ENCODE measurements at places on chromosomes 4 and X.

DNA sequence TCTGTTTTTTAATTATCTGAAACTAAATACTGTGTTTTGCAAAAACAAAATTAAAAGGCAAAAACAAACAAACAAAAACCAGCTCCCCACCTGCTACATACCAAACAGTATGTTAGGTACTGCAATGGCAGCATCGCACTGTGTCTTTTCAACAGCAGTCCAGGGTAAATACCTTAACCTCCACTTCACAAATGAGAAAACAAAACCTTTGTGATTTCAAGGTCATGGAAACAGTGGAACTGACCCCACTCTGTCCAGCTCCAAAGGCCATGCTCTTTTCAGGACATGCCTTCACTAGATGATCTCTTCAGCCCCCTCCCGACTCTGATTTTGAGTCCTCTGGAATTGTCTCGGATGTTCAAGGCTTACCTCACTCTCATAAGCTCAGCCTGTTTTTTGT lies 183.4 kb downstream of the CBR4 start:
- no peak for DNase-seq

- no peak for DNase-seq
Observed at GRCh38 chrX:10654960-10655359, 34.6 kb upstream of the MID1 start.

DNA sequence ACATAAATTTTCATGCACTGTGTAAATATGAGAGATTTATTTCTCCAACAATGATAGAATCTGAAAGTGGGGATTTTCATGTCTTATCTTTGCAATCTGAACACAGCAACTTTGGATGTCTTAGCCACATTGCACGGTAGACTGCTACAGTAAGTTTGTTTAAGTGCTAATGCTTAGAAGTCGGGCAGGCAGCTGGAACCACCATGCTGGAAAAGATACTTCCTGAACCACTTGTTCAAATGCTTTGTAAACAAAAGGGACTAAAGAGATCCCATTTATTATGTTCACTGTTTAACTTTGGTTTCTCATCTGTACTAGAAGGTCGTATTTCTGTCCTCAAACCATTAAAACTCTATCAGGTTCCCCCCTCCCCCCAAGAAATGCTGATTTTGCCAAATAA lies 555.9 kb upstream of the DIPK2B start:
- DNase-seq, result no peak

- no peak for DNase-seq
Observed at GRCh38 chr4:116400480-116400879, 684.9 kb downstream of the TRAM1L1 start.

GRCh38 chr4:44869985-44870384 lies 143.6 kb upstream of the GNPDA2 start:
- DNase-seq, result no peak

DNA sequence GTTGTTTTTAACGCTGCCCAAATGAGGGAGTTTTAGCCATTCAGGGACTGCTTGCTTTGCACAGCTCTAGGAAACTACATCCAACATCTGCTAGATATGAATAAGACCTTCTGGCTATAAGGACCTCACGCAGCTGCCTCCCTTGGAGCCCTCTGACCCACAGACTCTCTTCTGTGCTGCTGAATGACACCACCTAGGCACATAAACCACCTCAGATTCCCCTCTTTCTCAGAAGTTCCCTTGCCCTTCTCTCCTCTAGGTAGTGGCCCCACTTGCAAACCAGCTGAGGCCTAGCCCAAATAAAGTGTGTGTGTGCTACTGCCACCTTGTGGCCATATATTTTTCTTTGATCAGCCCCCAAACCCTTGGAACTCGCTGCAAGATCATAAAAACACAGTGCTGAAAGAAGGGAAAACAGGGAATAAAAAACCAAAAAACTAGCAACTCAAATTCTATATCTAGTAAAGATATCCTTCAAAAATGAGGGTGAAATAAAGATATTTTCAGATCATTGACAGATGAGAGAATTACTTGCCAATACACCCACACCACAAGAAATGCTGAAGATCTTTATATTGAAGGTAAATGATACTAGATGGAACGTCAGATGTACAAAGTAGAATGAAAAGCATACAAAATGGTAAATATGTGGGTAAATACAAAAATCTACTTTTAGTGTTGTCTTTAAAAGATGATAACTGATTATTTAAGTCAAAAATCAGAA lies 265.9 kb downstream of the ADAMTS3 start:
- DNase-seq, result no peak

GRCh38 chrX:71367396-71367795 lies 1.2 kb downstream of the TAF1 start:
- no peak for DNase-seq

GRCh38 chr4:102787096-102787881 lies 26.5 kb upstream of the MANBA start:
- no peak for DNase-seq

GRCh38 chrX:30343206-30343605 lies 34.0 kb upstream of the NR0B1 start:
- DNase-seq, result no peak

GRCh38 chrX:117305168-117305766 lies 811.3 kb downstream of the KLHL13 start:
- no peak for DNase-seq

GRCh38 chrX:7965436-7965835 lies 38.2 kb upstream of the PNPLA4 start:
- DNase-seq, result no peak
